ENCODE measurements at places on chromosomes 11 and 22.
A peak's percentile ranks its signal among the peaks of the same experiment; 100 is the strongest.

GRCh38 chr22:25007444-25008106 is 55.1 kb downstream of the KIAA1671 start:
- DNase-seq, result no peak

DNA sequence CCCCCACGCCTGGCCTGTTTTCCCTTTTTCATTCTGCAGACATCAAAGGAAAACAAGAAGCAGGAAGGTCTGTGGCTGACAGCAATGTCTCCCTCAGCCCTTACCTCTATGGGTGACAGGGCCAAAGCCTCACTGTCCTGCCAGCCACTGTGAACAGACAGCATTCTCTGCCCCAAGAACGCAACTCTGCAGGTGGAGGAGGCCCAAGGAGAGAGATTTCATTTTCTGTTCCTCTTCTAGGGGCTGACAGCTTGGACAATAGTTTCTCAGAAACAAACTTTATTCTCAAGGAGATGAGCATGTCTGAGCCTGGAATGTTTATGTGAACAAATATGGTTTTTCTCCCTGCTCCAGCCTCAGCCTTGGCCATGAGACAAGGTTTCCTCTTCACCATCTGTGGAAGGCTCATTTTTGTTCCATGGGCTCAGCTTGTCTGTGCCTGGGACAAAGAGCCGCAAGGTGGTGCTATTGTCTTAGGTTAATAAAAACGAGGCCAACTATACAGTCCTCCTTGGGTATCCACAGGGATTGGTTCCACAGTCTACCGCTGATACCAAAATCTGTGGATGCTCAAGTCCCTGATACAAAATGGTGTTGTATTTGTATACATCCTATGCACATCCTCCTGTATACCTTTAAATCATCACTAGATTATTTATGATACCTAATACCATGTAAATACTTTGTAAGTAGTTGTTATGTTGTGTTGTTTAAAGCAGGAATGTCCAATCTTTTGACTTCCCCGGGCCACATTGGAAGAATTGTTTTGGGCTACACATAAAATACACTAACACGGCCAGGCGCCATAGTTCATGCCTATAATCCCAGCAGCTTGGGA is 5.8 kb downstream of the PIWIL3 start:
- peak; percentile 57 for DNase-seq

- DNase-seq, result no peak
Measured at GRCh38 chr11:47979378-47980087, 826 bp upstream of the PTPRJ start.

GRCh38 chr11:132284611-132285010 is 914.2 kb downstream of the NTM start:
- no peak for DNase-seq

GRCh38 chr11:17954395-17955252 is 58.2 kb downstream of the SERGEF start:
- DNase-seq, result no peak

GRCh38 chr22:48417225-48418070 is 1410.2 kb downstream of the BRD1 start:
- DNase-seq, result no peak

GRCh38 chr11:10858439-10859325 is 829 bp upstream of the ZBED5 start:
- DNase-seq, result no peak
